AG08396 (cell line): ENCODE measurements at places on chromosomes 6 and 20.

GRCh38 chr20:62405108-62405980, 1.7 kb downstream of the CABLES2 start:
- peak; percentile 78 for DNase-seq

DNA sequence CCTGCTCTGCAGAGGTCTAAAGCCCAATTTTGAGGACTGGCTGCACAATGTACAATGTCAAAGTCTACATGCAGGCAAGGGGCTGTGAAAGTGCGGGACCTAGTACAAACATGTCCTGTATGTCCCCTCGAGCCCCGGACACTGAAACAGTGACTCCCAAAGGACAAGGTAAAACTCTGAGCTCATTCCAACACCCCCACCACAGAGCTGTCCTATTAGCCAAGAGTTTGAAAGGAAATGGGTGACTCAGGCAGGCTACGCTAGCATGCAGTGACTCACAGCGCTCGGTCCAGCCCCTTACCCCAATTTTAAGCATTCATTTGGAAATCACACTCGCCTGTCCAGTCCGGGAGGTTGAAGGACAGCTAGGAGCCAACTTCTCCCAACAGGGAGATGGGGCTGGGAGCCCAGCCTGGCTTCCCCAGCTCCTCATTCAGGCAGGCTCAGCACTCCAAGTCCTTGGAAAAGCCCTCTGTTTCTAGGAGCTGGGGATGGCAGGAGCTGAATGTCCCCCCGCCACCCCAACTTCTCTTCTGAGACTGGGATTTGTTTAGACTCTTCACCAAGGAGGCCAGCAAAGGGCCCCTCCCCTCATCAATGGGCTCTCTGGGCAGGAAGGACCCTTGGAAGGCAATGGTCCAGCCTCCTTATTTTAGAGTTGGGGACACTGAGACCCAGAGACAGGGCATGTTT, 3.9 kb downstream of the SDC4 start:
- DNase-seq = peak; percentile 81

GRCh38 chr6:15362274-15363160, 116.6 kb downstream of the JARID2 start:
- no peak for DNase-seq

DNA sequence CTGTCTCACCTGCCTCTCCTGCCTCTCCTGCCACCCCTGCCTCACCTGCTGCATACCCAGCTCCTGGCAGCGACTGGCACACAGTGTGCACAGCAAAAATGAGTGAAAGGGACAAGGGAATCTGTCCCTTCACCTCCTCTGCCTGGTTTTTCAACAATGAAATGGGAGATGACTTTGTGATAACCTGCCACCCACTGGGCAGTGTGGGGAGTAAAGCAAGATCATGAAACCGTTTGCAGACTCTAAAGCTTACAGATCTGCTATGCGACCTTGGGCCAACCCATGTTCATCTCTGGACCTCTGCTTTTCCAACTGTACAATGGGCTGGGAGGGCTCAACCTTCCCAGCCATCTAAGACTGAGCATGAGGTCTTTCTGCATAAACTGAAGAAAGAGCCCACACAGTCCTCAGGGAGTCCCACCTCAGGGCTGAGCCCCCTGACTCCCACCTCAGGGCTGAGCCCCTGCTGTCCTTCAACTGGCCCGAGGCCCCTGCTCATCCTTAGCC, 81.1 kb downstream of the RIPOR3 start:
- DNase-seq = no peak

DNA sequence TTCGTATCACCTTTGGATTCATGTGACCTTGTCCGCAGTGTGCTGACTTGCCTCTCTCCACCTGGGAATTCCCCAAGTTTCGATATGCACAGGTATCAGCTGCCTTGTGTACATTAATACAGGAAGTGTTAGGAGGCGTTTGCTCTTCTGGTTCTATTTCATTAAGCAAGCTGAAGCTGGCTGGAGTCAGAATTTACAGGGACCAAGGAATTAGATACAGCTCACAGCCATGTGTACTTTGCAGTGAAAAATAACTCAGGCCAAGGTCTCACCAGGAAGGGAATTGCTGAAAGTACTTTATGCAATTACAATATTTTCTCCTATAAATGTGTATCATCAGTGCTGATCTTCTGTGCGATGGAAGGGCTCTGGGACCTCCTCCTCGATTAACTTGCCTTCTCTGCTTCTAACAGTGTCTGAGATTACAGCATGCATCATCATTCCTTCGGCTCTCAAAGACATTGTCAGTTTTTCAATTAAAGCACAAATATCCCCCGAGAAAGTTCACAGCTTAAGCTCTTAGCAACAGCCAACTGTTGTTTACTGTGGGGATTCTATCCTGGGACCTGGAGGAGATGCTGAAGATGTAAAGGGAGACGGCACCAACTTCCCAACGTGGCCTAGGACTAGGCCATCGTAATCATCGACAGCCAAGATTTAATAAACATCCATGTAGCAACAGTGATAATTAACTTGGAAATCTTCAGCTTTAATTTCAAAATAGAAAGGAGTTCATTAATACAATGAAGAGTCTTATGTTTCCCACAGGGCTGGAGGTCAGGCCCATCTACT, 13.8 kb upstream of the TIAM2 start:
- DNase-seq = no peak

DNA sequence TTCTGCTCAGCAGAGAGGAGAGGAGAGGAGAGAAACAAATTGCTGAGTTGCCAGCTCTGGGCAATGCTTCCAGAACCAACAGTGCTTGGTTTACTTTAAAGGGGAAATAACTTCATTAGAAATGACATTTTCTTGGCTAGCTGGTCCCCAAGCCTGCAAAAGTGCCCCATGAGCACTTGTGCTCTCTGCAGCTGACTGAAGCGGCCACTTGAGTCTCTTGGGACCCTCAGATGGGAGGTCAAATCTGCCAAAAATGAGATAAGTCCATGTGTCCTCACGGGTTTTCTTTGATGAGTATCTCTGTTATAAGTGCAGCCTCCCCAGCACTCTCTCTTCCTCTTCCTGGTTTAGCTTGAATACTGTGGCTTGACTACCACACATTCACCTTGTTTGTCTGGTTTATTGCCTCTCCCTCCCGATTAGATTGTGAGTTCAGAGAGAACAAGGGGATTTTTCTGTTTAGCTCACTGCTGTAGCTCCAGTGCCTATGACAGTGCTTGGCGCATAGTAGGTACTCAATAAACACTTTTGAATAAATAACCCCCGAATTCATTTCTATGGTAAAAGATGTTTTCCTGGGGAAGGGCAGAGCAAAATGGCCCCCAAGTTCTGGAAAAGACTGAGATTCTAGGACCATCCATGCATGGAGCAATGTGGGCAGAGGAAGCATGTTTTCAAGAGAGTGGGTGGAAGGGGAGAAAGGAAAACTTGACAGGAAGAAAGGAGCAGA, 7.0 kb upstream of the RIN2 start:
- DNase-seq = no peak
